ENCODE measurements at places on chromosomes 3 and 15.
A peak's percentile ranks its signal among the peaks of the same experiment; 100 is the strongest.

- DNase-seq, result no peak
These were observed 71.3 kb upstream of the TBC1D23 start for GRCh38 chr3:100189444-100189964.

DNA sequence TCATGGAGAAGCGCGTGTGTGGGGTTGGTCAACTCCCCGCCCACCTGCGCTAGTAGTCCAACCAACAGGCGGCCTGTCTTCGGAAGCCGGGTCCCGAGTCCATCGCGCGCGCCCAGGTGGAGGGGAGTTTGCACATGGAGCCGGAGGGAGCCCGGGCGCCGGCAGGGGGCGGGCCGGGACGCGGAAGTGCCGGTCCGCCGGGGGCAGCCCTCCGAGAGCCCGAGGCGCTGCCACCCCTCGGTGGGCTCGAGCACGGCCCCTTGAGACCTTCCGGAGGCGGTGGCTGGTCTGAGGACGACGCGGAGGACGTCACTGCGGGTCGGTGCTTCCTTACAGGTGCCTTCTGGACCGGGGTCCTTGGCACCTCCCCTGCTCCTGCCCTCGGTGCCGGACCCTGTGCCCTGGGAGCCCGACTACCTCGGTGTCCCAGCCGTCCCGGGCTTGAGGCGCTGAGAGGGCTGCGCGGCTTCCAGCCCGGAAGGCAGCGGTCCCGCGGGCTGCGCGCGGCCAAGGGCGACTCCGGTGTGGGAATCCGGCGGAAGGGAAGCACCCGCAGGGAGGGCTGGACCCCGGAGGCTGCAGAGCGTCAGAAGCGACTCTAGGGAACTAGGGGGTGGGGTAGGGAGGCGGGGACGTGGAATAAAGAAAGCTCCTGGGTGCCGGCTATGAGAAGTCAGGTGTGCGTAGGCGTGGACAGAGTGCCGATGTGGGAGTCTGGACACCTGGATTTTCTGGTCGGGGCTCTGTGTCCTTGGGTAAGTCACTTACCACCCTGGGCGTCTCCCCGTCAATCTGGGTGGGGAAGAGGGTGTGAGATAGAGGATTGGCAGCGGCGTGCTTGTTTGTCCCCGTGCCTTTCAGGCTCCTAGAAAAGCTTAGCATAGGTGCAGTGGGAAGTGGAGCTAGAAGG is 212.3 kb downstream of the FGF12 start:
- peak; percentile 72 for DNase-seq

DNA sequence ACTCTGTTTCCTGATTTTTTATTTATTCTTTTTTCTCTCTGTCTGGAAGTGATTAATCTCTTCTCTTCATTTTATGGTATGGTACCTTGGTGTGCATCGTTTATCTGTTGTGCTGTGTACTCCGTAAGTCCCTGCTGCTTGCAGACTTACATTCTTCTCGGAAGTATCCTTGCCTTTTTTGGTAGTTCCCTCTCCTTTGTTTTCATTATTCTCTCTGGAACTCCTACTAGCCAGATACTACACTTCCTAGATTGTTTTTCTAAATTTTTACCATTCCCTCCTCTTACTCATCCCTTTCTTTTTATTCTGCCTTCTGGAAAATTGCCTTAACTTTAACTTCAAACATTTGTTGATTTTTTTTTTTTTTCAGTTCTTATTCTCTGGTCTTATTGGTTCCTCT is 27.2 kb downstream of the PIK3CA start:
- no peak for DNase-seq

GRCh38 chr3:45604066-45604465 is 9.5 kb downstream of the LIMD1 start:
- DNase-seq, result no peak

- DNase-seq, result no peak
These were observed 35.8 kb upstream of the SLCO2A1 start for GRCh38 chr3:134065252-134066157.

DNA sequence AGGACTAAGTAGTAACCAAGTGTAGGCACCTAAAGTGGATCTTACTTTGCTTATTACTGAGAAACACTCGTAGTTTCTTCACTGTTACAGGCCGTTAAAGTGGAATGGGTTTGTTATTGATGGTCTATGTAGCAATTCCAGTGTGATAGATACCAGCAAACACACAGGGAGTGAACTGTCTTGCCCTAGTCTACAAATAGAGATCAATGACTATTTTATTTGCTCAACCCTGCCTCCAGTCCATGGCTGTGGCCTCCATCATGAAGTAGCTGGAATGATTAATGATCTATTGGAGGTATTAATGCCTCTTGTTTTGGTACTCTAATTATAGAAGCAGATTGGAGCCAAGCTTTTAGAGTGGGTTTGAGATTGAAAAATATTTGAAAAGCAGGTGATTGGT is 362.7 kb upstream of the AZI2 start:
- DNase-seq, result no peak

DNA sequence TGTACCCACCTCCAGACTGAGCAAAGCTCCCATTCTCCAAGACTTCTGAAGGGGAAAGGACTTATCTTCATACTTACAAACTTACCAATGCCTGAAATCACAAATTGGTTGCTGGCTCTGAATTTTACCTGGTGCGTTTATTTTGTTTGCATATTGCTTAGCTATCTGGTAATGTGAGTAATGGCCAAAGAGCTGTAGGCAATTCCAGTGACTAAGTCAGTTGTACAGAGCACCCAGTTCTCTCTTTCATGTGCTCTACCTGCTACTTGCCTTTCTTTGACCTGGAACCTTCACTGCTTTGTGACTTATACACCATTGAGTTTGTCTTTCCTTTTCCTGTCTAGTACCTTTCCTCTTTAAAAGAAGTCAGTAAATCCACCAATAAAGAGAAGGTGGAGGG is 755.9 kb upstream of the LMCD1 start:
- no peak for DNase-seq

DNA sequence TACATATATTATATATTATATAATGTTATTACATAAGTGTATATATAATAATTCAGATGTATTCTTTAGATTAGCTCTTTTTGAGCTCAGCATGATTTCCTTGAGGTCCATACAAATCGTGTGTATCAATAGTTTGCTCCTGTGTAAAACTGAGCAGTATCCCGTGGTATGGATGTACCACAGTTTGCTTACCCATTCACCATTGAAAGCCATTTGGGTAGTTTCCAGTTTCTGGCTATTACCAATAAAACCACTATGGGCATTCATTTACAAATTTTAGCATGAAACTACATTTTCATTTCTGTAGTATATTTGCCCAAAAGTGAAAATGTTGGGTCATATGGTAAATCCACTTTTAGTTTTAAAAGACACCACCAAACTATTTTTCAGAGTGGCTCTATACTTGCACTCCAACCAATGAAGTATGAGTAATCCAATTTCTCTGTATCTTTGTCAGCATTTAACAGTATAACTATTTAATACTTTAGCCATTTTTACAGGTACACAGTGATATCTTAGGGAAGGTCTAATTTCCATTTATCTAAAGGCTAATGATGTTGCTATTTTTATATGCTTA is 1361.4 kb upstream of the GBE1 start:
- DNase-seq, result no peak

DNA sequence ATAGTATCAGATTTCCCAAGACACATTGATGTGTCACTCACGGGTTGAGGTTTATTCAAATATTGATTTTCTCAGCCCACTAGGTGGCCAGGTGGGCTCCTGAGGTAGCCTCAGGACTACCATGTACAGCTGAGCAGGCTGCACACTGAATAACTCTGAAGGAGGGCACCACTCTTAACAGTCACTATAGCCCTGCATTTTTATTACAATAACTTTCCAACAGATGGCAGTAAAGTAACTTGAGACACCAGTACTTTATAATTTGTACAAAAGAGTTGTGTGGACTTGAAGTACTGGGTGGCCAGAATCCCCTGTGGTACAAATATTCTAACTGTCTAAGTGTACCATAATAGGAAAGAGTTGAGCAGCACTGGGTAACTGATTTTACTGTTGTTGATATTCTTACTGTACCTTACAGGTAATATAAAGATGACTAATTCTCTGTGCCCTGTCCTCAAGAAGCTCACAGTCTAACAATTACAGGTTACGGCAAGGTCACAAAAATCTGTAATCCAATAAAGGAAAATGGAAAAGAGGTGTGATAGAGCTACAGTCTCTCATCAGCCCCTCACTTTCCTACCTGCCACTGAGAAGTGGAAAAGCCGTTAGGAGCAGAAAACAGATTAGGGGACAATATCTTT is 76.0 kb downstream of the ETFA start:
- peak; percentile 66 for DNase-seq

- peak; percentile 92 for DNase-seq
These were observed 8.1 kb downstream of the CAV3 start for GRCh38 chr3:8741581-8742261.

GRCh38 chr3:195240171-195240701 is 30.7 kb downstream of the XXYLT1 start:
- no peak for DNase-seq

DNA sequence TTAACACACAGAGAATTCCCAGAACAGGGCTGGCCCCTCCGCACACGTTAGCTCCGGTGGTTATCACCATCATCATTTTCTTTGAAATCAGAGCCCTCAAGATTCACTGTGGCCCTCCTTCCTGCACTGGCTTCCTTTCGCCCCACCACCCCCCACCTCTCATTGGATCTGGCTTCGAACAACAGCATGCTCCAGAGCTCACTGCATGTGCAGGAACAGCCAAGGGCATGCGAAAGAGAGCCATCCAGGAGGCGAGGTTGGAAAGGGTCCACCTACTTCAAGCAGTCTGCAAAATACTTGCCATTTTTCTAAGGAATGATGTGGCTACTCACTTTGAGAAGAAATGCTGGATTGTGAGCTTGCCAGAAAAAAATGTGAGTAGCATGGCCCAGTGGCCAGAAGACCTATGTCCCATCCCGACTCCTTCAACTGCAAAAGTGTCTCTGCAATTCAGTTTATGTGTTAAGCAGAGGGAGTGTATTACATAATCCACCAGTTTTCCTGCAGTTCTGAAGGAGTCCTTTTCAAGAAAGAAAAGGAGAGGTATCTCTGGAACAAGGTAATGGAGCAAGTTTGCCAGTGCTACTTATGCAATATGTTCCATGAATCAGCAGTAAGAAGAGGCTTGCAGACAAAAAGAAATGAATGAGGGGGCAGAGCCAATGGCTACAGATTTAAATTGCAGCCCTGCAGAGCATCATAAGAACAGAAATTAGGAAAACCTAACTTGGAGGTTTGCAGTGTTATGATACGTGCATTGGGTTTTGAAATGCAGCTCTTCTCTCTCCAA is 92.8 kb downstream of the OCA2 start:
- no peak for DNase-seq

GRCh38 chr3:170089862-170090600 is 52.2 kb downstream of the GPR160 start:
- DNase-seq, result no peak

DNA sequence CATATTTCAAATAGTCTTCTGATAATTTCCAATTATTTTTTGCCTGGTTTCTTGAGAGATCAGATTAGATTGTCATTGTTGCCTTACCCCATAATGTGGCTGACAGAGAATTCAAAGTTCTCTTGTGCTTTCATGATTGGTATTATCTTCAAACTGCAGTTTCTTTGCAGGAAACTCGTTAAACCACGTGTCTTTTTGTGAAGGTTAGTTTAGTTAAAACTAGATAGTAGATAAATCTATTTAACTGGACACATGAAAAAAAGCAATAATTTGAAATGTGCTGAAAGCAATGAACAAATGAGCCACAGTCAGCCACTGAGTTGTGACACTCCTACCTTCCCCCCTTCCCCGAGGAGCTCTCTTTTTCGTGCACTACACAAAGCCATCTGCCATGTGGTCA is 327.5 kb upstream of the UMPS start:
- DNase-seq, result no peak

DNA sequence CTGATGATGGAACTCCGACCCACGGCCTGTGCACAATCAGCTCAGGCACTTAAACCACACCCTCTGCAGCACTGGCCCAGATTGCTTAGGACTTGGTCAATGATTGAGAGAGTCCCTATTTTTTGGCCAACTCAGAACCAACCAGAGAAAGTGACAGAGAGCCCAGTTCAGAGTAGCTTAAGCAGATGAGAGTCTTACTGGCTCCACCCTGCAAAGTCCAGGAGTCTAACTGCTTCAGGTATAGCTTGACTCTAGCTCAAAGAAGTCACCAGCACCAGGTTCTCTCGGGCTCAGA is 20.1 kb downstream of the SLC6A20 start:
- no peak for DNase-seq

GRCh38 chr3:105083945-105084344 is 282.8 kb upstream of the ALCAM start:
- DNase-seq, result no peak

GRCh38 chr15:34644851-34645250 is 61.4 kb upstream of the GOLGA8B start:
- no peak for DNase-seq

DNA sequence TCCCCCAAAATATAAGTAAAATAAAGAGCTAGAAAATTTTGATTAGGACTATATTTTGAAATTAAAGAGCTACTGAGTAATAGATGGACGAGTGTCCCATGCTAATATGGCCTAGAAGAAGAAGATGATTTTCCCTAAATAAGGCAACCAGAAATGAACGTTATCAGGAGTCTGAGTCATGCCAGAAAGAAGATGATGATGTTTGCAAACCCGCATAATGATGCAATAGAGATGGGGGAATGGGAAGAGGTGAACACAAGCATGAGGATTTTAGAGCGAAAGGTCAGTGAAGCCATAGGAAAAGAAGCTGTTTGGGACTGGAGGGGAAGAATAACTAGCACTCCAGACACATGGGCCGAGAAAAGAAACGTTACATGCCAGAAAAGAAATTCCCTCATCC is 71.7 kb downstream of the FGF12 start:
- no peak for DNase-seq

- no peak for DNase-seq
These were observed 88.4 kb downstream of the THBS1 start for GRCh38 chr15:39669241-39669640.

GRCh38 chr3:16614033-16615031 is 9.1 kb upstream of the DAZL start:
- no peak for DNase-seq

DNA sequence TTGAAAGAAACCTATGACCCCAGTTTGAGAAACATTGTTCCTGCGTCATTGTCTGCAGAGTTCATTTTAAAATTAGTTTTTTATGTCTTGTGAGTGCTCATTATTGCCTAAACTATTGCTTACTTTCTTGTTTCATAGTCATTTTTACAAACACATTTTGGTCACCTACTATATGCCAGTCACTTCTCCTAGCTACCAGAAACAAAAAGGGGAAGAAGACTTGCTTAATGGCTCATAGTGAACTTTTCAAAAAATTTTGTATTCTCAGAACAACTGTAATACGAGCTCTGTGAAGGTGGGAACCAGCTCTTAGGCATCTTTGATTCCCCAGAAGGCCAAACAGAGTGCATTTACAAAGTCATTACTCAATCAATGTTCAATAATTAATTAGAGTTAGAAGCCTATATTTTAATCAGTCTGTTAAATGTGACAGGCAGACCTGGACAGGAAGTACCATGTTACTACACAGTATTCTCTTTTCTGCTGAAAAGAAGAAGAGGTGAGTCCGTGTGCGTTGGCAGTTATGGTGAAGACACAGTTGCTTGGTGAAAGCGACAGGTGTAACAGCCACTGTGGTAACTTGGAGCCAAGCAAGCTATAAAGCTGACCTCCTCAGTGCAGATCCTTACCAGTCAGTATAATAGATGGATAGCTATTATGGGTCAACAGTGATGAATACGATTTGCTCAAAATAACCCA is 46.6 kb downstream of the DPPA2 start:
- no peak for DNase-seq

- peak; percentile 48 for DNase-seq
These were observed 88.0 kb downstream of the HMG20A start for GRCh38 chr15:77508541-77509243.
